Right forelimb (tissue), 1 donor: ENCODE measurements at places on chromosomes 6 and 20.

- DNase-seq: no peak
These were observed 57.8 kb downstream of the PTPN1 start for GRCh38 chr20:50567860-50568548.

GRCh38 chr6:37477656-37478435 lies 21.8 kb downstream of the CCDC167 start:
- no peak for DNase-seq

- DNase-seq: no peak
These were observed 44.8 kb upstream of the ENPP1 start for GRCh38 chr6:131762984-131763383.

- no peak for DNase-seq
These were observed 39.1 kb downstream of the COL12A1 start for GRCh38 chr6:75166773-75167172.

DNA sequence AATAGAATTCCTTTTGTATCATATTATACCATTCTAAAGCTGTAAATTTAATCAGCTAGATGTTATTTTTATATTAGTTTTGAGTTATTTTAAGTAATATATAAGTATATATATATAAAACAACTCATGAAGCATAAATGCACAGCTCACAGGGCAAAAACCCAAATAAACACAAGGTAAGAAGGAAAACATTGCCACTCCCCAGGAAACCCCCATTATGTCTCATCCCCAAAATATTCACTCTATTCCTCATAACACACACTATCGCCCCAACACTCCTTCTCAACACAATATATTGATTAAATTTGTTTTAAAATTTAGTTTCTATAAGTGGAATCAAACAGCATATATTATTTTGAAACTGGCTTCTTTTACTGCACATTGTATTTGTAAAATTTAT lies 98.6 kb upstream of the FAM83B start:
- no peak for DNase-seq
